ENCODE measurements at places on chromosomes 1 and 21.

- DNase-seq = no peak
Observed at GRCh38 chr1:62870148-62870547, 86.2 kb downstream of the ATG4C start.

DNA sequence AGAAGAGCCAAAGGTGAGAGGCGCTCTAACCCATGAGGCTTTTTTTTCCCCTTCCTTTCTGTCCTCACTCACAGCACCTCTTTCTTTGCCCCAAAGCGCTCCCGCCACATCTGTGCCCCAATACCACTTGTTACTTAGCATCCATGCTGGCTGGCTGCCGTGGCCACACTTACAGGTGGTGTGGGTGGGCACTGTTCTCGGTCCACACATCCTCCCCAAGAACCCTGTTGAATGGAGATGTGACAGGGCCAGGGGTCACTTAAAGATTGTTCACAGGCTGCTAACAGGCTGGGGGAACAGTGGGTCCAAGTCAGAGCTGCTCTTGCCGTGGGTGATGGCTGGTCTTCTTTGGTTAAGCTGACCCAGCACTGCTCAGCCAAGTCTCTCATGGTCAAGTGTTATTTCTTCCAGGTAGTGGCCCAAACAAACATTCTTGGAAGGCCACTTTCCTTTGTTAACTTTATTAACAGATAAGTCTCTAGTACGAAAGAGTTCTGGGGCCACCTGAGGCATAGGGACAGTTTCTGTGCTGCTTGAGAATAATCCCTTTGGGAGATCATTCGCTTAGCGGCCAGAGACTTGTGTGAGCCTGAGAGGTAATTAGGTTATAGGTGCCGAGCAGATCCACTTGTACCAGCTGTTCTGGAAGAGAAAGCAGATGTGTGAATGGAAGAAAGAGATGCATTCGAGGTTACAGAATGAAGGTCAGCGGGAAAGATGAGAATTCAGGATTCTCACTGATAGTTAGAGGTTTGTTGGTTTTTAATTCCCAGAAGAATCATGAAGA lies 62.6 kb upstream of the IRF2BP2 start:
- no peak for DNase-seq

GRCh38 chr1:155645034-155645598 lies 35.1 kb downstream of the MSTO1 start:
- DNase-seq = no peak

DNA sequence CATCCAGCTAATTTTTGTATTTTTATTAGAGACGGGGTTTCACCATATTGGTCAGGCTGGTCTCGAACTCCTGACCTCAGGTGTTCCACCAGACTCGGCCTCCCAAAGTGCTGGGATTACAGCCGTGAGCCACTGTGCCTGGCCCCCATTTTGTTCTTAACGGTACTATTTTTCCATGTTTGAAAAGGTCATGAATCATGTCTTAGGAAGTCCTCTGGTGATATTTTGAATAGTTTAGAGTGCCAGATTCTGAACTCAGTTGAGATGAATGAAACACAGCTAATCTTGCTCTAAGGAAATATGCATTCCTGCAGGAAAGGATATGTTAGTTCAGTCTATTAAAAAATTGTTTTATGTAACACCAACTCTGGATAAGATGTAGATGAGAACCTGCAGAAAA lies 62.6 kb upstream of the ATP2B4 start:
- no peak for DNase-seq

- no peak for DNase-seq
Observed at GRCh38 chr1:2328676-2329455, 62.5 kb downstream of the MORN1 start.

DNA sequence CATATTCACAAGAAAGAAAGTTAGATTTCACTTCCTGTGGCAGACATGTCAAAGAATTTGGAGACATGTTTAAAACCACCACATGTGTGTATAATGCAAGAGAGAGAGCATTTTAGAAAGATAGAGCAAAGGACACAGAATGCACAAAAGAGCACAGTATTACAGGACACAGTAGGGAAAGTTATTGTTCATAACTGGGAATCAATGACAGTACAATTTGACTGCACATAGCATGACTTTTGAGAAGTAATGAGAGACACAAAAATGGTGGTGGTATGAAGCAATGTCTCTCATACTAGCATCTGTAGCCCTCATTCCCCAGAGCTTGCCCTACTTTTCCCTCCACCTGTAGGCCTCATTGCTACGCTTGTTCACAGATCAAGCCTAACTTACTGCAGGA lies 499.2 kb downstream of the PTPRC start:
- DNase-seq = no peak

DNA sequence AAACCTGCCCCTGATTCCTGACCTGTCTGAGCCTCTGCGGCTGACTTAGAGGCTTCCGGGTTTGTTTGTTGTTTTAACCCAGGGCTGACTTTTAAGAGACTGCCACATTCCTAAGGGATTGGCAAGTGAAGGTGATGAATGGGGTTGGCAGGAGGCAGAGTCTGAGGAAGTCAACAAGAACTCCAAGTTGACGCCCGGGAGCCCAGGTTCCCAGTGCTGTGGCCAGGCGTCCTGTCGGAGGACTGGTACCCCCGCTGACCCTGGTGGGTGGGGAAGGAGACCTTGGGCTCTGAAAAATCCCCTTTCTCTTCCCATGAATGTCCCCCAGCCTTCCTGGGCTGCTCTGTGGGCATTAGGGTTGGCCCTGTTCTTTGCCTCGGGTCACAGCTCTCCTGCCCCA lies 19.7 kb upstream of the EPS8L3 start:
- peak; percentile 75 for DNase-seq

DNA sequence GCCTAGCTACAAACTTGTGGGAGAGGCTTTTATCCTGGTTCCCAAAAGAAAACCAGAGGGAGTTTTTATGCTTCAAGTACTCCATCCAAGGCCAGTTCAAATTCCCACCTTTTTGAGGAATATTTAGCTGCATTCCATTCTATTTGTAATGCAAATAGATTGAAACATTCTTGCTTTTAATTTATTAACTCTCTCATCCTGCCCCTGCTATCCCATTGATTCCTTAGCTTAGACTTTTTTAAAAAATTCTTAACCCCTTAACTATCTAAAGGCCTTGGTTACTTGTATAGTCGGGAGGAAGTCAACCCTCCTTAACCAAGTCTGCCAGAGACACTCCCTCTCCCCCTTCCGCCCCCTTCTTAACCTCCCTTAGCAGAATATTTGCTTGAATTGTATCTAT lies 2.5 kb upstream of the MOV10 start:
- no peak for DNase-seq

DNA sequence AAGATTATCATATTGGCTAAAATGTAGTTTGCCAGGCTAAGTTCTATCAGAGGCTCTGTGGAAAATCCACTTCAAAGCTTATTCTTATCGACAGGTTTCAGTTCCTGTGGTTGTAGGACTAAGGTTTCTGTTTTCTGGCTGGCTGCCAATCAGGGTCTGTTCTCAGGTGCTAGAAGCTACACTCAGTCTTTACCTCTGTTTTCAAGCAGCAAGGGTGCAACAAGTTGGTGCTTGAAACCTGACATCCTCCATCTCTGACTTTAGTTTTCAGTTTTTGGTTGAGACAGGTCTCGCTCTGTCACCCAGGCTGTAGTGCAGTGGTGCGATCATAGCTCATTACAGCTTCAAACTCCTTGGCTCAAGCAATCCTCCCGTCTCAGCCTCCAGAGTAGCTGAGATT lies 15.3 kb upstream of the TMCO2 start:
- DNase-seq = no peak

GRCh38 chr1:91783423-91784170 lies 102.4 kb downstream of the TGFBR3 start:
- DNase-seq = no peak
